Activated T-cell treated with anti-CD3 and anti-CD28 coated beads, Interleukin-2, amount 50 U/mL, for 72 hours (primary cell): ENCODE measurements at places on chromosomes 11 and 22. TPM values are rescaled to one million over a fixed set of nuclear protein-coding genes. Genes with fewer than 3 reads are reported as not detected.

GRCh38 chr11:102760344-102761035, 19.9 kb downstream of the MMP10 start:
- peaks cover 5% of the 10 kb centered on the region for H3K4me1 ChIP-seq
- no peaks in the 10 kb centered on the region for H3K36me3 ChIP-seq
- peak overlapping the region; percentile 81 for H3K27ac ChIP-seq
- DNase-seq = no peak
- no peak overlapping the region for H3K4me3 ChIP-seq

DNA sequence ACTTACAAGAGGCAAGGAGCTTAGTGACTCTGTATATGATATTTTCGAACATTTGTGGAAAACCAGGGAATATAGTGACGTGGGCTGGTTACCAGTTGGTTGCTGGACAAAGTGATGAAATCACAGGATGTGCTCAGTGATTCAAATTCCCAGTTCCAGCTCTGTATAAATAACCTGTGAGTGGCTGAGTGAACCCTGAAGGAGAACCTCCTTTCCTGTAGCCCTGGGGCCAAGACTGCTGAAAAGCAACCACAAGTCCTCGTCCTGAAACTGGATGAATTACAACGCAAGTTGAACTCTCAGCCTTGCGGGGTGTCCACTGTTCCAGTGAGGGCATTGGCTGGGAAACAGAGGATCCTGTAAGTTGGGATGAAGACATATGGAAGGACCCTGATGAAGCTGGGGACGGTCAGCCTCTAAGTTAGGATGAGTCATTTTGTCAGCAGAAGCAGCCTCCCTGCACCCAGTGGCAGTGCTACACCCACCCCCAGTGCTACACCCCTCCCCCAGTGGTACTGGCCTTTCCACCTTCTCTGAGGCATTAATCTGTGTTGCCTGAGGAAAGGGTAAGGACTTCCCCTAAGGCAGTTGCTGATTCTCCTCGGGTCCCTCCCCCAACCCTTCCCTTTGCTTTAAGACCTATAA, 22.0 kb upstream of the CD81 start:
- no peaks in the 10 kb centered on the region for H3K36me3 ChIP-seq
- DNase-seq = no peak
- H3K27me3 ChIP-seq = no peaks in the 10 kb centered on the region

DNA sequence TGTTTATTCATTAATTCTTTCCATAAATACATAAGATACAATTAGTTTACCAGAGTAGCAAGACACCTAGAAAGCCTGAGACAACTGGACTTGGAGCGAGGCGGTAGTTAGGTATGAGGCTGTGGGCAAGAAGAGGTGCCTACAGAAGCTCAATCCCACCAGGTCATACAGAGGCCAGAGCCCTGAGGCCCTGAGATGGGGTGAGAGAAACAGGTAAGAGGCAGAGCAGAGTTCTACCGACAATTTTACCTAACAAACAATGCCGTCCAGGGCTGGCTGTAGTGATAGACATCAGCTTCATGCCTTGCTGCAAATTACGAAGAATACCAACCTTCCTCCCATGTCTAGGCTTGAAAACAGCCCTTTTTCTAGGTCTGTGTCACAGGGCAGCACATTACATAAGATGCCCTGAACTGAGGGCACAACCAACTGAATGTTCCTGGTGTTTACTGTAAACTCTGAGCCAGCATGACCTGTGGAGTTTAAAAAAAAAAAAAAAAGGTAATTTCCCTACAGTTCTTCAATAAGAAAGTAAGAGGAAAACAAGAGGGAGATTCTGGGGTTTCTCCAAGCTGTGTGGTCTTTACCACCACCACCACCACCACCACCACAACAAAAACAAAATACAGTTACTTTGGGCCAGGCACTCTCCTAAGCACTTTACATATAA, 105.8 kb downstream of the GAB2 start:
- peak overlapping the region; percentile 4 for H3K4me3 ChIP-seq
- peaks cover 71% of the 10 kb centered on the region for H3K4me1 ChIP-seq
- no peaks in the 10 kb centered on the region for H3K27me3 ChIP-seq
- peak; percentile 33 for DNase-seq
- no peaks in the 10 kb centered on the region for H3K36me3 ChIP-seq

DNA sequence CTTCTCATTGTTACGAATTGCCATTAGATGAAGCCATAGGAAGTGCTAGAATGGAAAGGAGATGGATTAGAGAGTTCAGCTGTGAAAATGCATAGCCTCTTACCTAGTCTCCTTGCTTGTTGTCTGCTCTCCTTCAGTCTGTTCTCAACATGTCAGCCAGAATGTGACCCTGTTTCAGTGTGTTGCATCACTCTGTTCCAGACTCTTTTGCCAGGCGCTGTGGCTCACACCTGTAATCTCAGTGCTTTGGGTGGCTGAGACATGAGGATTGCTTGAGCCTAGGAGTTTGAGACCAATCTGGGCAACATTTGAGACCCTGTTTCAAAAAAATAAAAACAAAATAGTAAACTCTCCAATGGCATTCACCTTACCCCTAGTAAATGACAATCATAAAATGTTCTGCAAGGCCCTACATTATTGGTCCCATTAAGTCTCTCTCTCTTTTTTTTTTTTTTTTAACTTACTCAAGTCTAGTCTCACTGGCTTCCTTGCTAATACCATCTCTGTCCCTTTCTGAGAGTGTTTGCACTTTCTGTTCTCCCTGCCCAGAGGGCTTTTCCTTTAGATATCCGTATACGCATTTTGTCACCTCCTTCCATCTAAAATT, 39.4 kb downstream of the CYP2R1 start:
- peak overlapping the region; percentile 12 for H3K4me3 ChIP-seq
- H3K27me3 ChIP-seq = no peaks in the 10 kb centered on the region
- H3K4me1 ChIP-seq = peaks cover 41% of the 10 kb centered on the region
- H3K27ac ChIP-seq = peak overlapping the region; percentile 92

- DNase-seq = no peak
- H3K4me1 ChIP-seq = no peaks in the 10 kb centered on the region
- H3K27ac ChIP-seq = no peak overlapping the region
- peaks cover 1% of the 10 kb centered on the region for H3K36me3 ChIP-seq
Observed at GRCh38 chr11:103789952-103790351, 246.5 kb upstream of the DDI1 start.

GRCh38 chr11:304915-305843, 2.4 kb upstream of the IFITM2 start:
- H3K4me1 ChIP-seq = peaks cover 70% of the 10 kb centered on the region
- H3K27me3 ChIP-seq = peaks cover 13% of the 10 kb centered on the region
- H3K36me3 ChIP-seq = peaks cover 10% of the 10 kb centered on the region
- DNase-seq = peak; percentile 69
- H3K4me3 ChIP-seq = no peak overlapping the region

DNA sequence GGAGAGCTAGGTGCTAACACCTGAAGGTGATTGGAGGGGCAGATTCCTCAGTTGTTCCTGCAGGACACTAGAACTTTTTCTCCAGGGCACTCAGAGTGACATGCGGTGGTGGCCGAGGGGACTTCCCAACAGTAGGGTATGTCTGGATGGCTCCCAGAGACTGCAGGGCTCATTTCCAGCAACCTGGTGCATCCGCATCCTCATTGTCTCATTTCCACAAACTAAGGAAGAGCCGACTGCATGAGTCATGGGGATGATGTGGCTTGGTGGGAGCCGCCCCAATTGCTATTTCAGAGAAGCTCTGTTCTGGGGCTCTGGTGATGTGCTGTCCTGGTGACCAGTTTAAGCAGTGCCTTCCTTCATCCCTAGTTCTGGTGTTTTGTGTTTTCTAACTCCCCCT, 2.8 kb upstream of the ROBO4 start:
- H3K27me3 ChIP-seq = peaks cover 33% of the 10 kb centered on the region
- H3K4me1 ChIP-seq = no peaks in the 10 kb centered on the region
- no peak overlapping the region for H3K27ac ChIP-seq
- no peak overlapping the region for H3K4me3 ChIP-seq
- no peak for DNase-seq

DNA sequence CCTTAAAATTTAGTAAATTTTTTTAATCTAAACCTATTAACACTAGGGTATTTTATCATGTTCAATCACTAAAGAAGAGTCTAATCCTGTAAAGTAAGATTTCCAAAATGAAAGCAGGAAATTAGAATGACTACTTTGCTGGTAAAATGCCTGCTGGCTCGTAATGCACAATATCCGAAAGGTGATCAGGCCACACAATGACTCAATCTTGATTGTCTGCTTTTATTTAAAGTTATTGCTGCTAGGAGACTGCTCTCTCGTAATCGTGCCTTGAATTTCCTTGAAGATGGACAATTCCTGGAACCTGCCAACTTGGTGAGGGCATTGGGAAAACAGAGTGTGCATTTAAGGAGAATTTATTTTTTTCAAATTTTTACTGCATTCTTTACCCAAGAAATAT, 1786.5 kb upstream of the RAG2 start:
- H3K4me1 ChIP-seq = no peaks in the 10 kb centered on the region
- no peak overlapping the region for H3K4me3 ChIP-seq
- DNase-seq = no peak
- H3K27ac ChIP-seq = no peak overlapping the region

GRCh38 chr11:65112546-65113360, 1.1 kb downstream of the TM7SF2 start:
- H3K4me1 ChIP-seq = peaks cover 55% of the 10 kb centered on the region
- peak overlapping the region; percentile 93 for H3K27ac ChIP-seq
- H3K4me3 ChIP-seq = peak overlapping the region; percentile 98
- no peaks in the 10 kb centered on the region for H3K27me3 ChIP-seq
- H3K36me3 ChIP-seq = peaks cover 4% of the 10 kb centered on the region

DNA sequence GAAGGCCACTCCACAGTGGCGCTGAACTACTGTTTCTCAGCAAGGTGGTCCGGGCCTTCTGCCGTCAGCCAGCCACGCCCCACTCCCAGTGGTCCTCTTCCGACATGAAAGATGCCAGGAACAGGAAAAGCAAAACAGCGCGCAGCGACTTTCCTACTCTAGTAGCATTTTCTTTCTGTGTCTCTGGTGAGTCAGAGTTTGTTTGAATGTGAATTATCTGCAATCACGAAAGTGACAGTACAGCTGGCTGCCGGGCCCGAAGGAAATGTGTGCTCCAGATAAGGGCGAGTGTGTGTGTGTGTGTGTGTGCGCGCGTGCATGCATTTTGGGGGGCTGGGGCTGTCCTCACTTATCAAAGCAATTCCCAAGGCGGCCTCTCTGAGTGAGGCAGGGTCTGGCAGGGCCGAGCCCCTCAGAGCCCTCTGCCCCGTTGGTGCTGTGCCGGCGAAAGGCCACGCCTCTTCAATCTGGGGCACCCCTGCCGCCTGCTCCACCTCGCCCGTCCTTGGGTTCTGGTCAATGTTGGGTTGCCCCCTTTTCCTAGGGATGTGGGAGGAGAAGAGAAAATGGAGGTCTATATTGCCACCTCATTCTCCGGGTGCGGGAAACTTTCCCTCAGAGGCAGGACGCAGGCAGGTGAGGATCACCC, 288.5 kb downstream of the KIRREL3 start:
- DNase-seq = no peak
- H3K36me3 ChIP-seq = no peaks in the 10 kb centered on the region
- no peaks in the 10 kb centered on the region for H3K4me1 ChIP-seq
- no peak overlapping the region for H3K4me3 ChIP-seq
- H3K27me3 ChIP-seq = peaks cover 22% of the 10 kb centered on the region

DNA sequence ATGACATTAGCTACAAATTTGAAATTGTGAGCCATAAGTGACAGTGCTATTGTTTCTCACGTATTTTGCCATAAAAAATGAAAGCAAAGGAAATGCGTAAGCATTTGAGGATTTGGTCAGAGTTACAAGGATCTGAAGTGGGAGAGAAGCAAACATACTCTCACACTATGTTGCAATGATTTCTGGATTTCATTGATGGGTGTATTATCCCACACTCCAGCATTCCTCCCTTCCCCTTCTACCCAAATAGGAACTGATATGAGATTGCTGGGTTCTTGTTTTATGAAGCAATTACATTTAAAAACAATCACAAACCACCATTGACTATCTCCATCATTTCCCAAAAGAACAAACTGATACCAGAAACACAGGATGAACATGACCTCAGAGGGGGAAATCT, 314.0 kb upstream of the CTSC start:
- H3K27ac ChIP-seq = no peak overlapping the region
- H3K36me3 ChIP-seq = no peaks in the 10 kb centered on the region
- H3K4me3 ChIP-seq = no peak overlapping the region
- no peaks in the 10 kb centered on the region for H3K4me1 ChIP-seq

DNA sequence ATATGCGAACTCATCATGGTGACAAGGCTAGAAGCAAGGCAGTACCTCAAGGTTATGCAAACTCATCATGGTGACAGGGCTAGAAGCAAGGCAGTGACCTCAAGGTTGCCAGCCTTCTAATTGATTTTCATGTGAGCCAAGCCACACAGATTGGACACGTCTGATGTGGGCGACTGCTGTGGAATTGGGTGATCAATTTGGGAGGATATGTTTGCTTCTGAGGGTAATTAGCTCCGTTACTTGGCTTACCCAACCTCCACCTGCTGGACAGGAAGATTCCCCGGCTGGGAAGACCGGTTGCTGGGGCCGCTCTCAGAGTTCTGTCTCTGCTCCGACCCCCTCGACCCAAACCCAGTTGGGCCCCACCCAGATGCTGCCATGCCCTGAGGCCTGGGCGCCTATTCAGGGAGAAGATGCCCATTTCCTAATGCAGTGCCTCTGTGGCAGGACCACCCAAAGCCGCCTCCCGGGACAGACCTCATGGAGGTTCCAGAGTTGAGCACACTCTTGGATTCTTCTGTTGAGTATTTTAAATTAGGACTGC, 69.9 kb upstream of the SHANK2 start:
- no peak for DNase-seq
- H3K27me3 ChIP-seq = peaks cover 14% of the 10 kb centered on the region
- no peak overlapping the region for H3K4me3 ChIP-seq
- no peaks in the 10 kb centered on the region for H3K4me1 ChIP-seq
- H3K36me3 ChIP-seq = no peaks in the 10 kb centered on the region
- no peak overlapping the region for H3K27ac ChIP-seq

DNA sequence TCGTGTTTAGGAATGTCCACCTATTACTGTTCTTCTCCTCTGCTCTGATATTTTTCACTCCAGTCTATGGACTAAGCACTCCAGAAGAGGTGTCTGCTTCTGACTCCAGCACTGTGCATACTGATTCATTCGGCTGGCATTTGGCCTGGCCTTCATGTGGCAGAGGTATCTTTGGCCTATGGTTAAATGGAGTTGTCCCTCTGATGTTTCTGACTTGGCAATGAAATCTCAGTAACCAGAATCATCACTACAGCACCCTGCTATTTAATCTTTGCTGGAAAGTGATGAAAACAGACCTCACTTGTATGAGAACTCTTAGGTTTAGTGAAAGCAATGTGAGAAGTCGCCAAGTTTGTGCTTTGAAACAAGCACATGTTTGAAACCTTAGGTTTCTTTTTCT, 155.2 kb downstream of the MAML2 start:
- H3K4me1 ChIP-seq = peaks cover 91% of the 10 kb centered on the region
- H3K36me3 ChIP-seq = peaks cover 13% of the 10 kb centered on the region
- H3K27me3 ChIP-seq = no peaks in the 10 kb centered on the region
- peak overlapping the region; percentile 71 for H3K4me3 ChIP-seq

GRCh38 chr11:64364911-64365310, 5.9 kb downstream of the RPS6KA4 start:
- peaks cover 2% of the 10 kb centered on the region for H3K36me3 ChIP-seq
- H3K4me1 ChIP-seq = peaks cover 24% of the 10 kb centered on the region
- no peak overlapping the region for H3K27ac ChIP-seq
- H3K4me3 ChIP-seq = no peak overlapping the region
- DNase-seq = no peak

GRCh38 chr11:6834021-6834420, 11.5 kb upstream of the OR10A5 start:
- no peaks in the 10 kb centered on the region for H3K36me3 ChIP-seq
- no peaks in the 10 kb centered on the region for H3K4me1 ChIP-seq
- no peak overlapping the region for H3K4me3 ChIP-seq
- no peak for DNase-seq
- no peak overlapping the region for H3K27ac ChIP-seq
- H3K27me3 ChIP-seq = peaks cover 11% of the 10 kb centered on the region

The SLC22A9 gene
- total RNA-seq = not detected

The IRAG1 gene
- 0.09 TPM for total RNA-seq

The TYMP gene
- total RNA-seq = 71.5 TPM

The BTBD18 gene
- total RNA-seq = not detected

The MIOX gene
- total RNA-seq = 5.2 TPM
